ENCODE measurements at places on chromosomes 13 and 19. TPM values are rescaled to one million over a fixed set of nuclear protein-coding genes. Genes with fewer than 3 reads are reported as not detected.

The CYP2A6 gene
- not detected for total RNA-seq

The FGF22 gene
- total RNA-seq = not detected

The FUT1 gene
- total RNA-seq = 8.0 TPM

The NLRP9 gene
- total RNA-seq = not detected

The HIPK4 gene
- total RNA-seq = not detected

The TMEM145 gene
- total RNA-seq = not detected

The C19orf73 gene
- total RNA-seq = 4.0 TPM

The RAB4B gene
- 23.0 TPM for total RNA-seq

The PTGER1 gene
- total RNA-seq = 1.0 TPM
